ENCODE measurements at places on chromosomes 16 and 17.

- ATAC-seq: peak; percentile 91
These were observed at the start of gene ZNF267 for GRCh38 chr16:31873556-31874365. Gene ZNF267, plus strand, starts transcription at chr16:31873807. Its CDS starts 160 bp downstream, at chr16:31873967.

- ATAC-seq: peak; percentile 22
These were observed 93.4 kb upstream of the CCL2 start for GRCh38 chr17:34161690-34162089.

GRCh38 chr16:11140867-11141266 is 115.1 kb downstream of the SOCS1 start:
- ATAC-seq: no peak

DNA sequence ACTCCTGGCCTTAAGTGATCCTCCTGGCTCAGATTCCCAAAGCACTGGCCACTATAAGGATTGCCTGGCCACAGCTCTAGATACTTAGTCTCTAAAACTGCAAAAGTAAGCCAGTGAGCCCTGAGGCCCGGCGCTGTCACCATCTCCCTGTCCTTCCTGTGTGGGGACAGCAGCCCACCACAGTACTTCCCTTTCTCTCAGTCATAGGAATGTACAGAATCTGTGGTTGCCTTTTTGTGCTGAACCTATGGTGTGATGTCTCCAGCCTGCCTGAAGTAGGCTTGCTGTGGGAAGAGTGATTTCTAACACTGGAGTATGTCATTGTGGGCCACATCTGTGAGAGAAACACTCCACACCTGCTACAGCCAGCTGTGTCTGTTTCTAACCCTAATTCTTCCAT is 24.7 kb downstream of the NTAN1 start:
- ATAC-seq: no peak

DNA sequence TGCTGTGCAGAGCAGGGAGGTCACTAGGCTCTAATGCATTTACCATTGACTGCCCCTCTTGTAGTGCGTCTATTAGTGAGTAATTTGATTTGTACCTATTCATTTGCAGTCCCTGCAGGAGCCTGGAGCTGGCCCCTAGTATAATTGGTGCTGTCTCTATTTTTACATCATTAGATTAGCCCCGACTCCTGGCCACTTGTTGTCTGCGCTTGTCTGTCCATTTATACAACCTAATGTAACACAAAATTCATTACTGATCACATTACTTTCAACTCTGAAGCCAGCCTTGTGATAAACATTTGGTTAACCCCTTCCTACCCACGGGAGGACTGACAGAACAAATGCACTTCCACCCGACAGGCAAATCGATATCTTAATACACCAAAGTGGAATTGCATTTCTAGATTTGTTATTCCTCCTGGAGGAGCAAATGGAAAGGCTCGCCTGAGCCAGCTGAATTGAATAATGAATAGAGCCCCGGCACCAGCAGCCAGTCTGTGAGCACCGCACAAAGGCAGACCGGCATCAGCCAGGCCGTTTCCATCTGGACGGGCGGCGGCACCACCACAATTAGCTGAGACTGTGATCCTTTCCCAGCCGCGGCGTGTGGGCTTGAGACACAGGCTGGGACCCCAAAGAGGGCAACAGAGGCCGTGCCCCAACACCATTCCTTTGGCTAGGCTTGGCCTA is 18.7 kb upstream of the TBX2 start:
- no peak for ATAC-seq

All from esophagus mucosa (tissue), 1 donor.